ENCODE measurements at places on chromosomes 16 and 17.

DNA sequence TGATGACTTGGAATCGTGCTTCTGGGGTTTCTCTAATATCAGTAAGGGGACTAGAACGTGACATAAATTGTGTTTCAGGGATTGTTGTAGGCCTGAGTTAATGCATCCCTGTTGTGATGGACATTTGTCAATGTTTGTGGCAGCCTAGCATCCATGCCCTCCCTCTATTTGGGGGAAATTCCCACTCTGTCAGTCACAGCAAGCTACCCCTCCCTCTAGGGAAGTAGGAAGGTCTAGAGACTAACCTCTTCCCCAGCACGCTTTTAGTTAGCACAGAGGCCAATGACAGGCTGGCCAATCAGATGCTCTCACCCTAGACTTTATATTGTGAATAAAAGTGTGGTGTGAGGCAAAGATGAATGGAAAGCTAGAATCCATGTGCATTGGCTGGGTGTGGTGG lies 32.4 kb upstream of the NF1 start:
- no peak for DNase-seq

- DNase-seq, result no peak
Measured at GRCh38 chr17:29948448-29949215, 7.2 kb downstream of the EFCAB5 start.

GRCh38 chr17:66915204-66915611 lies 49.3 kb upstream of the CACNG4 start:
- no peak for DNase-seq

- DNase-seq, result no peak
Measured at GRCh38 chr17:56774650-56775049, 59.1 kb downstream of the C17orf67 start.

DNA sequence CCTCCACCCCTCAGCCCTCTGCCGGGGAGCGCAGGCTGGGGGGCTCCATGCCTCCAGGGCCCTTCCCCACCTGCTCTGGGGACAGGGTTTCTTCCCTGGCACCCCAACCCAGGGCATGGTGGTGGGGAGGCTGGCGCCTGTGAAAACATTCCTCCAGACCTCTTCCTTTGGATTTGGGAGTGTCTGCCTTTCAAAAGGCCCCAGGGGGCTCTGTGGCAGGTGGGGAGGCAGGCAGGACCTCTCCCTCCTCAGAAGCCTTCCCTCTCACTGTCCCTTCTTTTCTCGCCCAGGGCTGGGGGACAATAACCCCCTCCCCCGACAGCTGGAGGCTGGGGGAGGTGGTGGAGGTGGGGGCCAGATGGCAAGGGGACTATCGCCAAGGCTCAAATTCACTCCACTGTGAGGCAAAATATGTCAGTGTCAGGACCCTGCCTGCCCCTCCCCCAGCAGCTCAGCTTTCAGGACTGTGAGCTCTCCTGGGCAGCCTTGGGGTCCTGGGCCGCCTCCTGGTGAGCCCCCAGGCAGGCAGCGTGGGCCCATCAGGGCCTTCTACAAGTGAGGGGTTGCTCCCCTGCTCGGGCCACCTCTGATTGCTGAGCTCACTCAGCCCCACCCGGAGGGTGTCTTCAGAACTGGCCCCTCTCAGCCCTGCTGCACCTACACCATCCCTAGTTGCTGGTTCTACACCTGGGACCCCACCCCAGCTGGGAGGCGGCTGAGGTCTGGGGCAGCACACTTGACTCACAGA lies 1.8 kb downstream of the CDH15 start:
- DNase-seq, result no peak

GRCh38 chr16:14196539-14196938 lies 125.4 kb downstream of the MRTFB start:
- no peak for DNase-seq

GRCh38 chr17:17159571-17159970 lies 46.6 kb downstream of the PLD6 start:
- DNase-seq, result no peak

DNA sequence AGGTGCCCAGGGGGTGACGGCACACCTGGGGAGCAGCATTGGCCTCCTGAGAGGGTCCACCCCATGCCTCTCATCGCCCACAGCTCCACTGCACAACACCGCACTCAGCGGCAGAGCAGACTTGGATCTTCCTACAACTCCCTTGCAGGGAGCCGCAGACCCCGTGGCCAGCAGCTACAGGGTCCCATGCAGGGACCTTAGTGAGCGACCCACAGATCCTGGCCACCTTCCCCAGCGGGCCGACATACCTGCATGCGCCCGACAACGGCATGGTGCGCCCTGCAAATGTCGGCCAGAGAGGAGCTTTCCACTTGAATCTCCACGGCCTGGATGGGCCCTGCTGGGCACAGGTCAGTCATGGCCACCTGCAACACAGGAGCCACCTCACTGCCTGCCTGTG lies 8.4 kb downstream of the FAAP100 start:
- DNase-seq, result no peak

DNA sequence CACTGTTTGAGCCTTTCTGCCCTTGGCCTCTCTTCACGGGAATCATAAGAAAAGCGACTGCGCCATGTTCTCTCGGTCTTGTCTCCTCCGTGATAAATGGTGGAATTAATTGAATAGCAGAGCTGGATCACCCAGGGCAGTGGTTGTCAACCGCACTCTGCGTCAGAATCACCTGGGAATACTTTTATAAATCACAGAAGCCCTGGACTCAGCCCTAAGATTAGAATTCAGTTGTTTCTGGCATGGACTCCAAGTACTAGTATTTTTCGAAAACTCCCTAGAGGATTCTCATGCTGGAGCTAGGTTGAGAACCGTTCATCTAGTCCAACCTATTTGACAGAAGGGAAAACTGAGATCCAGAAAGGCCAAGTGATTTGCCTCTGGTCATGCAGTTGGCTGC lies 64.1 kb downstream of the SPACA3 start:
- DNase-seq, result no peak

DNA sequence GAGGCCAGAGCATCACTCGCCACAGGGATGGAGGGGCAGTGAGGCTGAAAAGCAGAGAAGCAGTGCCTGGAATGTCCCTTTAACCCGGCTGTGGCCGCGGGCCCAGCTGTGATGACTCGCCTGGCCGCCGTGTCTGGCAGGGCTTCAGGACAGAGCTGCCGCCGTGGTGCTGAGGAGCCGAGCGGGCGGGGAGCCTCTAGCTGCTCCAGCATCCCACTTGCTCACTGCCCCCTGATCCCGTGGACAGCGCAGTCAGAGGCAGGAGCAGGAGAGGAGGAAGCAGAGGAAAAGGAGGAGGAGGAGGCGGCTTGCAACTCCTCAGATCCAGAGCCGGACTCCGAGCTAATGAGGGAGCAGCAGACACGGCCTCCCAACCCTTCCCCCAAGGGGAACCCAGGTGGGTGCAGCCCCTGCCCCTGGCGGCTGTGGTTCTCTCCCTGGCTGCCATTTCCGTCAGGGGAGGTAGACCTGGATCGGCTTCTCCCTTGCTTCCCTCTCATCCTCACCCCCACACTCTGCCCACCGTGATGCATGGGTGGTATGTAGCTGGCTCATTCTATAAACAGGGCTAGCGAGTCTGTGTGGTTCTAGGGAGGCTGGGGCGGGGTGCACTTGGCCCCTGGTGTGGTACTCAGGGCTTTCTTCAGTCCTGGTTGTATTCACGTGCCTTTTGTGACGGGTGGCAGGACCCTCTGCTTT lies 165.7 kb downstream of the CMIP start:
- DNase-seq, result no peak

GRCh38 chr16:85267414-85267945 lies 155.2 kb upstream of the CIBAR2 start:
- DNase-seq, result no peak

DNA sequence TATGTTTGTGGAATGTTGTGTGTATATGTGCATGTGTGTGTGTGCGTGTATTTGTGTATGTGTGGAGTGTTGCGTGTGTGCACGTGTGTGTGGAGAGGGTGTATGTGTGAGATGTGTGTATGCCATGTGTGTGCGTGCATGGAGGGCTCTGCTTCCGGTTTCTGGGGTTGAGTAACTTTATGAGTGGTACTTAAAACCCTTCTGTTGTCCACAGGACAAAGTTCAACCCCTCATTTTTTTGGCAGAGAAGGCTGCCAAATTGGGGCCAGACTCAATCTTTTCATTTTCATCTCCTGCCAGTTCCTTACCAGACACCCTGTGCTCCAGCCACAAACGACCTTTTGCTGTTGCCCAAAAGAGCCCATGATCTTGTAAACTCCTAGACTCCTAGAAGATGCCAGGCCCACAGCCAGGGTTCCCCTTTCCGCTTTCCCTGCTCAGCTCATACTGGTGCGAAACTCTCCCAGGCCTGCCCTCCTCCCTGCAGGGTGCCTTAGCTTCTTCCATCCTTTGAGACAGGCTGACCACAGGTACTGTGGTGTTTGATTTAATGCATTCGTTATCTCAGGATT lies 100.2 kb downstream of the CMIP start:
- DNase-seq, result no peak

- DNase-seq, result no peak
Measured at GRCh38 chr16:30692396-30693064, 6.4 kb upstream of the SRCAP start.

GRCh38 chr16:85329059-85329812 lies 217.0 kb upstream of the CIBAR2 start:
- no peak for DNase-seq

- no peak for DNase-seq
Measured at GRCh38 chr17:29140051-29140621, 40.1 kb downstream of the MYO18A start.

DNA sequence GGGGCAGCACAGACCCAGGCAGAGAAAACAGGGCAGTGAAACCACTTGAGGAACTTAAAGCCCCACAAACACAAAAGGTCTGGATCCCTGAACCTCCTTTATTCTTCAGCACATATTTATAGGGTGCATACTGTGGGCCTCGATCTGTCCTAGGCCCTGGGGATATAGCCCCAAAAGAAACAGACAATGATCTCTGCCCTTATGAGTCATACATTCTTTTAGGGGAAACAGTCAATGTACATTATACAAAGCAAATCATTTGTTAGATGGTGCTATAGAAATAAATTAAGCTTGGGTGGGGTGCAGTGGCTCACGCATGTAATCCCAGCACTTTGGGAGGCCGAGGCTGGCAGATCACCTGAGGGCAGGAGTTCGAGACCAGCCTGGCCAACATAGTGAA lies 10.0 kb upstream of the HES7 start:
- no peak for DNase-seq

GRCh38 chr17:51154176-51154575 lies 817 bp downstream of the NME1 start:
- DNase-seq, result no peak

DNA sequence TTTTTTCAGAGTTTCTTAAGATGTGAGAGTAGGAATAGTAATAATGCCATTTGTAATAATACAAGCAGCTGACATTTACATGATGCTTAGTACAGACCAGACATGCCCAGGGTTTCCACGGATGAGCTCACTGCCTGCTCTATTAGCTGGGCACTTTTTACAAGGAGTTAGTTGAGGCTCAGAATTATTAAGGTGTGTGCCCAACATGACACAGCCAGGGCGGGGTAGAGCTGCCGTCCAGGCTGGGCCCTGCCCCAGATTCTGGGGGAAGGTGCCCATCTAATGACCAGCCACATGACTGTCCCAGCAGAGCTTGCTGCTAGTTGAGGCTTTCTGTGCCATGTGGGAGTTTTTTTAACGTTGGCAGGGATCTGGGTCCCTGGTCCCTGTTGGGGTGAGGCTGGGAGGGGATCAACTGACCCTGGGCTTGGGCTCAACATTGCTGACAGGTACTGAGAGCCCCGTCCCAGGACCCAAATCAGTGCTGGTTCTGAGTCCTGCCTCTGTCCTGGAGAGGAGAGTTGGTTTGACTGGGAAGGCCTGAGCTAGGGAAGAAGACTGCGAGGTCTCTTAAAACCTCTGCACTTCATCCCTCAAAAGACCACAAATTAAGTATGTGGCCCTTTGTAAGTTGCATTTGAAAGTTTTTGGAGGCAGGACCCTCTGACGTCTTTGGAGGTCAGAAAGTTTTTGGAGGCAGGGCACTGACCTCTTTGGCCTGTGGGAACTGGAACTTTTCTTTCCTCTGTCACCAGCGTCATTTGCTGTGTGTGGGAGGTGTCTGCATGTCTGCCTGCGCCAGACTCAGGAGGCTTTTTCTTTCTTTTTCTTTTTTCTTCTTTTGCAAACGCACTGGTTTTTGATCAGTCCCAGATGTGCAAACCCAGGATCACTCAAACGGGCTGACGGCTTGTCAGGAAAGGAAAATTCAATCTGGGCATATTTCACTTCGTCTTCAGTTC lies 2.2 kb downstream of the CRISPLD2 start:
- no peak for DNase-seq

- peak; percentile 42 for DNase-seq
Measured at GRCh38 chr16:78505544-78506366, 406.3 kb downstream of the WWOX start.

GRCh38 chr17:79459003-79459655 lies 151.7 kb downstream of the RBFOX3 start:
- no peak for DNase-seq

GRCh38 chr17:66322764-66323163 lies 20.4 kb downstream of the PRKCA start:
- no peak for DNase-seq

DNA sequence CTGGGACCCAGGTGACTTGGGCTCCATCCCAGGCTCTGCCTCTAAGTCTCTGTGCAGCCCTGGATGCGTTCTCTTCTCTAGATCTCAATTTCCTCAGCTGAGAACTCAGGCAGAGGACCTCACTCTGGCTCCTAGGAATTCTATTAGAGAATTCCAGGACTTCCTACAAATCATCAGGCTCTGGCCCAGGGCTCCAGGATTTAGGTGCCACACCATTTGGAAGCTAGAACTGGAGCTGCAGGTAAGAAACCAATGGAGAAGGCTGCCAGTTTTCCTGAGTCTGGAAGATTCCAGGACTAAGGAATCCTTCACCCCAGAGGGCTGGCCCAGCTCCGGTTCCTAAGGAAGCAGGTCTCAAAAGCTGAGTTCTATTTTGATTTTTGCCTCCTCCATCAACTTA lies 189.8 kb upstream of the CDH5 start:
- no peak for DNase-seq

DNA sequence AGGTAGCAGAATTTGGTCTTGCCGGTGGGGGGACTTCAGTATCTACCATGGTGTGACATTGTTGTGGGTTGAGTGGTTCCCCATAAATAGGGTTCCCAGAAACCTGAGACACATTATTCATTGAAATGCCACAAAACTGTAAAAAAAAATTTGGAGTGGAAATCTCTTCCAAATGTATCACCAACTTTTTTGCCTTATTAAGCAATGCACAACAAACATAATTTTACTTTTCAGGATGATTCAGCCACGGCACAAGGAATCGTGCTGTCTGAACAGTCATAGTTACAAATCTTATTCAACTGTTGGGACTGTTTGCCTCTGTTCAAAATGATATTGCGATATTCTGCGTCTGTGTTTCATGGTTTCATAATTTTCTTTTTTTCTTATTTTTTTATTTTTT lies 181.2 kb downstream of the NTN1 start:
- no peak for DNase-seq

Measured in epithelial cell of proximal tubule (primary cell).